ENCODE measurements at places on chromosomes 4 and X.
A peak's percentile ranks its signal among the peaks of the same experiment; 100 is the strongest.

DNA sequence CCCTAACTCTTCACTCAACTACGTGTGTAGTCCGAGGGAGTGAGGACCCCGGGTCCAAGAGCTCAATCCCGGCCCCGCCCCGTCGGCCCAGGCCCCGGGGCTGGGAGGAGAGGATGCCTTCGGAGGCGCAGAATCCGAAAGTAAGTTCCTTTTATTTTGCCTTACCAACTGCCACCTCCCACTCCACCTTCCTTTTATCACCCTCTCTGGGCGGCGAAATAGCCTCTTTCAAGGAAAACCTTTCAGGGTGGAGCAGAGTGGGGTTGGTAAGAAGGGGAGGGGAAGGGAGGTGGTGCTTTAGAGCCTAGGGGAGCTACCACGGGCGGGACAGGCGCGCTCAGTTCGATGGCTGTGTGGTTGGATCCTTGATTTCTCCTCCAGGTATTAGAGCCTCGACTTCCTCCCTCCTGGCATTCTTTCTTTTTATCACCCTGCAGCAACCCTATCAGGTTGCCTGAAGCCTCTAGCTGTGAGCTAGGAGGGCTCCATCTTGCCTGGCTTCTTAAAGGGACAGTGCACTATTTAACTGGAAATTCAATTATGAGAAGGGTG lies 191.2 kb downstream of the RRAGB start:
- peak; percentile 42 for DNase-seq

DNA sequence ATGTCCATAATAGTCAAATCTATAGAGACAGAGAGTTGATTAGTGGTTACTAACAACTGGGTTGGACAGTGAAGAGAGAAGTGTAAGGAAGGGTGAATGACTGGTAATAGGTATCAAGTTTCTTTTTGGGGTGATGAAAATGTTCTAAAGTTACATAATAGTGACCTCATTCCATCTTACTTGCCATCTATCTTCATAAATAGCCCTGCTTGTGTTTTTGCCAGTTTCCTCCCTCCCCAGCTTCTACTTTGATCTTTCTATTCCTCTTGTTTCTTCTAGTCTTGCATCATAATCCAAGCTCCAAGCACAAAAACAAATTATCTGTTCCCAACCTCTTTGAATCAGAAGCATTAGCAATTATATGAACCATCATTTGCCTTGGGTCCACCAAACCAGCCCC lies 40.2 kb upstream of the TET2 start:
- DNase-seq: no peak

- DNase-seq: no peak
Observed at GRCh38 chr4:78695910-78696309, 80.2 kb upstream of the BMP2K start.

- DNase-seq: no peak
Observed at GRCh38 chr4:6063684-6064083, 45.5 kb upstream of the C4orf50 start.

GRCh38 chr4:138267835-138268234 lies 25.7 kb upstream of the SLC7A11 start:
- no peak for DNase-seq

DNA sequence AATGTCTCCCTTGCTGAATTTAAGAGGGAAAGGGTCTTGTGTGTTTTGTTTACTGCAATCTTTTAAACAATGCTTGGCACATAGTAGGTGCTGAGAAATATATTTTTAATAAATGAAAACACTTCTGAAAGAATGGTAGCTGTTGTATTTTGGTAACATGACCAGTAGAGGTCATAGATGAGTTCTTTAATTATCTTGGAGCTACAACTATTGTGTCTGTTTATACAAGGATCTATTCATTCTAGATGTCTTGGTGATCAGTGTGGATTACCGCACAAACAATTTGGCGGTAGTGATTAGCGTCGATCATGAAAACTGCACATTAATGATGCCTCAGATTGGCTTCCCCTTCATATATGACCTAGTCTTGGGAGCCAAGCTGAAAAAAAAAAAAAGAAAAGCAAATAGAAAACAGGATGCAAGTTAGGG lies 21.4 kb upstream of the SCRG1 start:
- peak; percentile 21 for DNase-seq

DNA sequence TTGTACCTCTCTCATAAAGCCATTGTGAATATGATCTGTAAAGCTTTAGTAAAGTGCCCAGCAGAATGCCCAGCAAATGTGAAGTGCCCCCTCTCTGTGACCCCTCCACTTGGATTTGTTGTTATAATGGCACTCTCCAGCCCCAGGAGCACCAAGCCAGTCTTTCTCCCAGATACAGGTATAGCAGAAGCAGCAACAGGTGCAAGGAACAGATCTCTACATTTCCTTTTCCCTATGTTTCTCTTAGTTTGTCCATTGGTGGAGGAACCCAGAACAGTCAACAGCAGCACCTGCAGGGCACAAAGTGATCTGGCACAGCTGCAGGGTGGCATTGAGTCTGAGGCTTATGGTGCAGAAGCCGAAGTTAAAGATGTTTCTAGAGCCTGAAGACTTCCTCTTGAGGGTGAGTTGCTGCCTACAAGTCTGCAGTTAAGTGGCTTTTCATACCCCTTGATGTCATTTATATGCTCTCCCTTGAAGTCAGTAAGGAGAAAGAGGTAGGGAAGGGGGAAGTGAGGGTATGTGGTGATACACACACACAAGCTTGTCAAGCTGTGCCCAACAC lies 16.1 kb upstream of the CXCL3 start:
- no peak for DNase-seq

Data from iPS-NIHi11 (cell line).